Large intestine (tissue), 12 donors: ENCODE measurements at places on chromosomes 5 and 9. TPM values are rescaled to one million over a fixed set of nuclear protein-coding genes. Genes with fewer than 3 reads are reported as not detected.

DNA sequence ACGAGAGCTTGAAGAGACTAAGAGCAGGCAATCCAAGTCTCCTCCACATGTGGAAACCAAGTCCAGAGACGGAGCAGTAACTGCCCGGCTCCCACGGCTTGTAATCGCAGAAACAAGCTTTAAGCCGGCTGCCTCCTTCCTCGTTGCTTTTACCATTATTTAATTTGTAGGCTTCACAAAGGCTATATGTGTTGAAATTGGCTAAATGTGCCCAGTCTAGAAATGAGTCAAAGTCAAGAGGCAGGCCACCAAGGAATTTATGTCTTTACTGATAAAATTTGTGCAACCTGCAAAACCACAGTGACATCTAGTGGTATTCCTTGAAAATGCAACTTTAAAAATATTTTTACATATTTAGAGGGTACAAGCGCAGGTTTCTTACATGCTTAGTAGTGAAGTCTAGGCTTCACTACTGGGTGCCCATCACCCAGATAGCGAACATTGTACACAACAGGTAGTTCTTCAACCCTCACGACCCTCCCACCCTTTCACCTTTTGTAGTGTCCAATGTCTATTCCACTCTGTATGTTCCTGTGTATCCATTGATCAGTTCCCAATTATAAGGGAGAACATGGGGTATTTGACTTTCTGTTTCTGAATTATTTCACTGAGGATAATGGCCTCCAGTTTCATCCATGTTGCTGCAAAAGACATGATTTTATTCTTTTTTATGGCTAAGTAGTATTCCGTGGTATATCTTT, 33.5 kb upstream of the EBF1 start:
- peaks cover 5% of the 10 kb centered on the region for H3K27me3 ChIP-seq
- H3K27ac ChIP-seq = no peak overlapping the region
- H3K4me1 ChIP-seq = no peaks in the 10 kb centered on the region
- no peak overlapping the region for H3K4me3 ChIP-seq
- no peaks in the 10 kb centered on the region for H3K36me3 ChIP-seq

GRCh38 chr9:86246752-86247161, 12.7 kb downstream of the C9orf153 start:
- no peak overlapping the region for H3K4me3 ChIP-seq
- no peaks in the 10 kb centered on the region for H3K27me3 ChIP-seq
- no peak for DNase-seq
- no peaks in the 10 kb centered on the region for H3K36me3 ChIP-seq
- H3K4me1 ChIP-seq = peaks cover 3% of the 10 kb centered on the region

- no peak for DNase-seq
- no peaks in the 10 kb centered on the region for H3K36me3 ChIP-seq
- no peaks in the 10 kb centered on the region for H3K27me3 ChIP-seq
- no peak overlapping the region for H3K4me3 ChIP-seq
Measured at GRCh38 chr9:11199335-11199734, 586.5 kb upstream of the PTPRD start.

GRCh38 chr9:35287987-35288632, 126.3 kb downstream of the UNC13B start:
- H3K36me3 ChIP-seq = no peaks in the 10 kb centered on the region
- H3K4me1 ChIP-seq = no peaks in the 10 kb centered on the region
- no peak overlapping the region for H3K4me3 ChIP-seq
- no peaks in the 10 kb centered on the region for H3K27me3 ChIP-seq
- no peak overlapping the region for H3K27ac ChIP-seq

The PCDHB8 gene
- 0.67 TPM for polyA plus RNA-seq

The N4BP3 gene
- 2.0 TPM for polyA plus RNA-seq
